RCC 7860 (cell line): ENCODE measurements at places on chromosomes 16 and 17.
A peak's percentile ranks its signal among the peaks of the same experiment; 100 is the strongest.

GRCh38 chr17:80804466-80804865, 187.2 kb upstream of the CHMP6 start:
- DNase-seq: no peak

- no peak for DNase-seq
These were observed 10.8 kb upstream of the KPNB1 start for GRCh38 chr17:47638903-47639302.

- no peak for DNase-seq
These were observed 536 bp upstream of the PLD2 start for GRCh38 chr17:4806456-4806776.

- DNase-seq: no peak
These were observed 8.0 kb downstream of the MAP3K14 start for GRCh38 chr17:45308840-45309239.

DNA sequence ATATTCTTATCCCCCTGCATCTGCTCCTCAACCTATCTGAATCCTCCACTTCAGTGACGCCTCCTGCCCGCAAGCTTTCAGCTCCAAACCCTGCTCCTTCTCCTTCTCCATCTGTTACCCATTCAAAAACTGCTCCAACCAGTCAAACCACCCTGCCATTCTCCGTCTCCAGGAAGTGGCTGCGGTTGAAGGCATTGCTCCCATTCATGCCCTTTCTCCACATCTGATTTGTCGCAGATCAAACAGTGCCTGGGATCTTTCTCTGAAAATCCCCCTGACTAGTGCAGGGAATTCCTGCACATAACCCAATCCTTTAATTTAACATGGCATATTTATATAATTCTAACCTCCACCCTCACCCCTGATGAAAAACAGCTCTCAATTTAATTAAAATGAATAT, 56.3 kb downstream of the SLFN5 start:
- DNase-seq: no peak

- no peak for DNase-seq
These were observed 110.8 kb downstream of the CDYL2 start for GRCh38 chr16:80693553-80693952.

DNA sequence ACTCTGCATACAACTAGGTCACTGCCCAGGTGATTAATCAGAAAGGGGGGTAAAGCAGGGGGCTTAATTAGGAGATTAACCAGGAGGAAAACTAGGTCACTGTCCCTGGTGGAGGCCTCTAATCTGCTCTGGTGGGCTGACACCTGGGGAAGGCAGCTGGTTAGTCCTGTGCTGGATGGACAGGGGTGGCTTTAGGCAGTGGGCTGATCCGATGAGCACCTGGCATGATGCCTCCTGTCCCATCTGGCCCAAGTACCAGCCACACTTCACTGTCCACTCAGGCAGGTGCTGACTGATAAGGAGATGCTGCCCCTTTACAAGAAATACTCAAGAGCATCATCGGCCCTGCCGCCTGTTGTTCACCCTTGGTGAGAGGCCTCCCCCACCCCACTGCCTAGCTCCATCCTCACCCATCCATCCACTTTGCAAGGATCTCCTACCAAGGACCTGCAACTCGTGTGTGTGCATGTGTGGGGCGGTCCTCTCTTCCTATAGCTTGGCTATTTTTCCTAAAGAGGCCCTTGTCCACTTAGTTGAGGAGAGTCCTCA, 13.8 kb upstream of the RCVRN start:
- no peak for DNase-seq

GRCh38 chr17:36546418-36547093, 1.8 kb downstream of the GGNBP2 start:
- DNase-seq: no peak

GRCh38 chr17:21079196-21079595, 36.4 kb upstream of the USP22 start:
- no peak for DNase-seq

GRCh38 chr16:23185656-23186055, 3.1 kb downstream of the SCNN1G start:
- DNase-seq: no peak

- no peak for DNase-seq
These were observed 32.1 kb downstream of the TANC2 start for GRCh38 chr17:62998166-62998565.

DNA sequence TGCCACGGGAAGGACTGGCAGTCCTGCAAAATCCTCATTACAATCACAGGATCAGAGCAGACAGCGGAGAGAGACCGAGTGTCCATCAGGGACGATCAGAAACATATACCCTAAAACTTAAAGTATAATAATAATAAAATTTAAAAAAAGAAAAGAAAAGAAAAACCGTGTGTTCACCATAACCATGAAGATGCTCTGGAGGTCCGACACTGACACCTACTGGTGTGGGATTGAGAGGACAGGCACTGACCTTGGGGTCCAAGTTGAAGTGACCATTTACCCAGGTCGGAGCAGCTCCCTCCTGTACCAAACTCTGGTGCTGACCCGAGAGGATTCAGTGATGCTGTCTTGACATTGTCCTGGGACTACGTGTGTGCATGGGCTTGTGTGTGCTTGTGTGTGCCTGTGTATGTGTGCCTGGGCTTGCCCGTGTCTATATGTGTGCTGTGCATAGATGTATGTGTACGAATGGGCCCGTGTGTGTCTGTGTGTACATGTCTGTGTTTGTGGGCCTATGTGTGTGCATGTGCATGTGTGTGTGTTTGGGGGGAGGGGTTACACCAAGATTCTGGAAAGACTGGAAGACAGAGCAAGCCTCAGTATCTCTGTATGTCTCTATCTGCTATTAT, 10.0 kb upstream of the CD300LD start:
- peak; percentile 26 for DNase-seq

DNA sequence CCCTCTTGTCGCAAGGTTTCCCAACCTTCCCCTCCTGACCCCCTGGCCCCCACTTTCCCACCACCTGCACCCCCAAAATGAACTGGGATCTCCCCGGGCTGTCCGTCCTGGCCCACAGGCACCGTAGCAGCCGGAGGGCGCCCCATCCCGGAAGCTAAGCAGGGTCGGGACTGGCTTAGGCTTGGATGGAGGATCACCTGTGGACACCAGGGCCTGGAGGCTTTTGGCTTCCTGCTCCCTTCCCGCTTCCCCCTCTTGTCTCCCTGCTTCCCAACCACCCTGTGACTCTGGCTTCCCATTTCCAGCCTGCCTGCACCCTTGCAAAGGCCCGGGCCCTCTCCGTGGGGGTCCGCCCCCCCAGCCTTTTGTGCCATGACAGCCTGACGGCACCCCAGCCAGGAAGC, 2291.3 kb downstream of the TP53TG3F start:
- DNase-seq: no peak
